ENCODE measurements at places on chromosomes 4 and X.

DNA sequence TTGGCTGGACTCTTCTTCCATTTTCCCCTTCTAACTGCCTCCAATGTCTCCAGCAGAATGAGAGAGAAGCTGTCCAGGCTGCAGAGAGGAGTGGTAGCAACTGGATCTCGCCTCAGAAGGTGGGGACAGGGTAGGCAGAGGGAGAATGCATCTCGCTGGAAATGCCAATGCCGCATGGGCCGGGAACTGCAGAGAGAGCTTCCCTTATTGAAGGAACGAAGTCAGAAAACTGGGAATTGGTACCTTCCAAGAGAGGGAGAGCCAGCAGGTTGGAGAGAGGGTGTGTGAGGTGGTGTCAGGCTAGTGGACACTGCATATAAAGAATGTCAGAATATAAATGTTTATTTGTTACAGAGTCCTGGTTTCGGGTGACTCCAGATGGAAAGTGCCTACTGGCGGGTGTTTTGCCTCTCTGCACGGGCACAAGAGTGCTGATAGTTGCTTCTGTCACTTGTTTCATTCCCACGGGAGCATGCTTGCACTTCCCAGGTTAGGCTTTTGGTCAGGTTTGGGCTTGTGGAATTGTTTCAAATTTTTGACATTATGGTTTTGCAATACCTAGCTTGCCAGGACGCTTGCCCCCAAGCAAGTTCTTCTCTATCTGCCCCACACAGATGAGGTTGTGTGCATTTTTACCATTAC lies 156.8 kb upstream of the STS start:
- H3K4me3 ChIP-seq, result no peak overlapping the region
- DNase-seq, result no peak
- H3K4me1 ChIP-seq, result no peaks in the 10 kb centered on the region
- no peaks in the 10 kb centered on the region for H3K27me3 ChIP-seq
- H3K36me3 ChIP-seq, result no peaks in the 10 kb centered on the region

GRCh38 chrX:74434336-74434735 lies 13.0 kb downstream of the SLC16A2 start:
- no peak for DNase-seq
- no peak overlapping the region for H3K4me3 ChIP-seq
- H3K27ac ChIP-seq, result no peak overlapping the region

DNA sequence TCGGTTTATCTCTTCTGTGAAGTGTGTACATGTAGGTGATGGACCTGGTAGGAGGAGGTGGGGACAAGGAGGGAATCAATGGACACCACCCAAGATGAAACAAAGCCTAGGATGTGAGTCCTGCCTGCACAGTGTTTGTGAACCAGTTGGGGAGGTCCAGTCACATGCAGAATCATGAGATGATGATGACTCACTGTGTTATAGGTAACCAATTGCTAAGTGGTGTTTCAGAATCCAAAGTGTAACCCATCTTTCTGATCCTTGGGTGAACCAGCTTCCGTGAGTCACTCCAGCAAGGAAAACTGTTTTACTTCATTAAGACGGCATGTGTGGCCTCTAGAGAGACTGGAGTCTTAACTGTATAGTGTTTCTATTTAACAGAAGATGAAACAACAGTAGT lies 57.9 kb upstream of the HPF1 start:
- H3K27ac ChIP-seq, result no peak overlapping the region
- DNase-seq, result no peak
- no peaks in the 10 kb centered on the region for H3K4me1 ChIP-seq
- H3K4me3 ChIP-seq, result no peak overlapping the region
- H3K27me3 ChIP-seq, result peaks cover 14% of the 10 kb centered on the region

DNA sequence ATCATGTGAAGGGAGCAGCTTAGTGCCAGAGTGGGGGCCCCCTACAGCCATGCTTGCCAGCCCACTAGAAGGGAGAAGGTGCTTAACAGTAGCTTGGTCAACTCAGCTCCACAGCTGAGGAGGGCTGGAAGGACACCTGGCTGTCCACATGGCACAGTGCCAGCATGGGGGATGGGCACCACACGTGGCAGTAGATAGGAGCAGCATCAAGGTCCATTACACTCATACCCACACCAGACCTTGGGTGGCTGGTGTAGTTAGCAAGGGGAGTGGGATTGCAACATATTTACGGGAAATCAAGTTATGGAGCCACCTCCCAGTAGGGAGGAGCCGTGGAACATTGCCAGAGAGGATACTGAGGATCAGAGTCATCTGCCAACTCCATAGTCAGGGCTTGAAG lies 37.9 kb upstream of the SLC4A4 start:
- H3K4me1 ChIP-seq, result no peaks in the 10 kb centered on the region
- no peak for DNase-seq
- H3K27ac ChIP-seq, result no peak overlapping the region
- H3K27me3 ChIP-seq, result peaks cover 5% of the 10 kb centered on the region
- H3K36me3 ChIP-seq, result no peaks in the 10 kb centered on the region

DNA sequence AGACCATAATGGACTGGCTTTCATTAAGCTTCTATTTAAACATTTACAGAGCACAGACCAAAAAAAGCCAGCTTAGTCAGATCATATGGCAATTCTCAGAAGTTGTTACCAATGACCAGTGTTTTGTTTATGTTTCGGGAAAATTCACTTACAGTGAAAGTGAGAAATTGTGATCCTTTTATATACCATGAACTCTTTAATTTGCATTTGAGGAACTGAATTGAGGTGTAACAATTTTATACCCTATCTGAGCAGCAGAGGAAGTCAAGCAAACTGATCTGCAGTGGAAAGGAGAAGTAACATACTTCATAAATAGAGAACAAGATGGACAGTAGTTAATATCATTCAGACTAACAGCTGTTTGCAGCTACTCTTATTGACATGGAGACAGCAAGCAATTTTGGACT lies 97.1 kb downstream of the TMA16 start:
- H3K36me3 ChIP-seq, result no peaks in the 10 kb centered on the region
- H3K27me3 ChIP-seq, result no peaks in the 10 kb centered on the region
- no peak for DNase-seq
- H3K4me1 ChIP-seq, result no peaks in the 10 kb centered on the region
- H3K27ac ChIP-seq, result no peak overlapping the region

DNA sequence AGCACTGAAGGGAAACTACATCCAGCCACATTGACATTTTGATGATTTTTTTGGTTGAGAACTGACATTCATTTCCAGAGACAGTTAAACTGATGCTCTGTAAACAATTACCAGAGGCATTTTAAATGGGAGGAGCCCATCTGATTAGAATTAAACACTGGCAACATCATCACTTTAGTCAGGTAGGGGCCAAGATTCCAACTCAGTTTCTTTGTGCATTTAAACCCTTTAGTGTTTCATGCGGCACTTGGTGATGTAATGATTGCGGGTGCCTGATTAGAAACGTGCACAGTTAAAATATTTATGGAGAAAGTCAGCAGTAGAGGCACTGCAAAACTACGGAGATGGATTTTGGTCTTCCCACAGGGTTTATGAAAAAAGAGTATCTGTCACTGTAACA lies 16.1 kb downstream of the TNIP3 start:
- peaks cover 27% of the 10 kb centered on the region for H3K36me3 ChIP-seq
- H3K27me3 ChIP-seq, result peaks cover 3% of the 10 kb centered on the region
- no peak overlapping the region for H3K4me3 ChIP-seq
- DNase-seq, result no peak
- no peak overlapping the region for H3K27ac ChIP-seq
- H3K4me1 ChIP-seq, result peaks cover 58% of the 10 kb centered on the region

- H3K4me3 ChIP-seq, result no peak overlapping the region
- no peaks in the 10 kb centered on the region for H3K27me3 ChIP-seq
- no peak for DNase-seq
- H3K36me3 ChIP-seq, result peaks cover 8% of the 10 kb centered on the region
- no peak overlapping the region for H3K27ac ChIP-seq
These were observed 114.3 kb downstream of the CENPC start for GRCh38 chr4:67430989-67431388.

DNA sequence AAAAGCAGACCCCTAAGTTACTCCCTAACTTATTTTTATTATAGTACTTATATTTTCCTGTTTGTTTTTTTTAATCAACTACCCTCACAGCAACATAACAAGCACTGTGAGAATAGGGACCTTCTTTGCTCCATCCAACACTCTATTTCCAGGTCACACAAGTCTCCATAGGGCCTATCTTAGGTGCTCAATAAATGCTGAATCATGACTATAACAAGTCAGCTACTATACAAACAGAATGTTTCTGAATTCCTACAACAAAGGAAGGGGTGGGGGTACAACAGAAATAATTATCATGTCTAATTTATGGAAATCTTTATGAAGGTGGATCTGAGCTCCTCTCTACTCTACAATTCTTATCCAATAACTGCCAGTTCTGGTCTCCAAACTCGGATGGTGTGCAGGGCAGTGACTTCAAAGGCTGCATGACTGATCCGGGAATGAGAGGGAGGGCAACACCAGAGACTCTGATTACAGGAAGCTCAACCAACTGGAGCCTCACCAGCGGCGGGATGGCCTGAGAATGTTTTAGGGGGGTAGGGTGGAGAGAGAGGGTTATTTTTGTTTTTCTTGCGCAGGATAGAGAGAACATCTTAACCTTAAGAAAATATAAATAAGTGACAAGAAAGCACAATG lies 71.1 kb downstream of the HADH start:
- peaks cover 51% of the 10 kb centered on the region for H3K4me1 ChIP-seq
- H3K4me3 ChIP-seq, result no peak overlapping the region
- H3K27ac ChIP-seq, result no peak overlapping the region
- H3K27me3 ChIP-seq, result no peaks in the 10 kb centered on the region

DNA sequence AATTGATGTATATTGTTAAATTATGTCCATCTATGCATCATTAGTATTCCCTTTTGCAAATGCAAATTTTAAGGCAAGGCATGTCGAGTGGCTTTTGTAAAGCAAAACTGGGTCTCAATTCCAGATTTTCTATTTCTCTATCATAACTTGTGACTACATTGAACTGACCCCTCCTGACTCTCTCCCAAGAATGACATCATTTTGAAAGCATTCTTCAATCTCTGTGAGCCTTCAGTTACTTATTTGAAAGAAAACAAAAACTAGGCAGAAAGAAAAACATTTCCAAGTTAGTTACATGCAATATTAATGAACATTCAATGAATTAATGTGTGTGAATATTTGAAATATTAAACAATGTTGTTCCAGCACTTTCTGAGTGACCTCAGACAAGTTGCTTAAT lies 314.3 kb upstream of the CLNK start:
- H3K4me1 ChIP-seq, result no peaks in the 10 kb centered on the region
- H3K27me3 ChIP-seq, result peaks cover 2% of the 10 kb centered on the region
- H3K4me3 ChIP-seq, result no peak overlapping the region
- H3K36me3 ChIP-seq, result no peaks in the 10 kb centered on the region

- H3K36me3 ChIP-seq, result no peaks in the 10 kb centered on the region
- DNase-seq, result no peak
- H3K4me1 ChIP-seq, result no peaks in the 10 kb centered on the region
- no peak overlapping the region for H3K4me3 ChIP-seq
- no peak overlapping the region for H3K27ac ChIP-seq
These were observed 343.5 kb upstream of the F9 start for GRCh38 chrX:139186991-139187390.

DNA sequence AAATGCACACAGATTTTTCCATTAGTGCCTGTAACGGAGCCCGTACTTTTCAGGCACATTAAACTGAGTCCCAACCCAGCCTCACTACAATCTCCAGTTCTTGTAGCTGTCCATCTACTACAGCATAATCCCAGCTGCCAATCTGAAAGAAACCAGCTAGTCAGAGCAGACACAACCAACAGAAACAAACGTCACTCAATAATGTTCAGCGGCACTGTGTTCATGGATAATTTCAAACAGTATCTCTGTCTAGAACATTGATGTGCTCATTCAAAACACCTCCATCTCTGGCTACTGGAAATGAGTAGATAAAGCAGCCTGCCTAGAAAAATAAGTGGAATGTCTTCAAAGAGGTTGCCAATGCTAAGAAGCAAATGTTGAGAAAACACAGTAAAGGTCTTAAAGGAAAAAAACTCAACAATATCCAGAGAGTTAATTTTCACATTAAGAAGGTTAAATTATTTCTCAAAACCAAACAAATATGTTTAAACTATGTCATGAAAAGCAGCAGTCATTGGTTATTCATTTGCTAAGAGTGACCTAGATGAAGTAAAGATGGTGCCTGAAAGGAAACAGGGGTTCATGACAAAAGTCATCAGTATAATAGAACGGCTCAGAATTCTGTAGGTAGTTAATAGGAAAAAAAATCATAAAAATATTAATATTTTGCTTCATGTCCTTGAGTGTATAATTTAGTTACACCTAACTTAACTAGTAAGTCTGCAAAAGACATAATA lies 245.1 kb upstream of the MAB21L2 start:
- no peaks in the 10 kb centered on the region for H3K4me1 ChIP-seq
- H3K36me3 ChIP-seq, result peaks cover 2% of the 10 kb centered on the region
- H3K27me3 ChIP-seq, result no peaks in the 10 kb centered on the region
- no peak for DNase-seq
- H3K4me3 ChIP-seq, result no peak overlapping the region

- H3K27ac ChIP-seq, result no peak overlapping the region
- H3K4me3 ChIP-seq, result no peak overlapping the region
- no peak for DNase-seq
- no peaks in the 10 kb centered on the region for H3K4me1 ChIP-seq
- no peaks in the 10 kb centered on the region for H3K27me3 ChIP-seq
These were observed 771.3 kb downstream of the RAB28 start for GRCh38 chr4:12712648-12713339.

DNA sequence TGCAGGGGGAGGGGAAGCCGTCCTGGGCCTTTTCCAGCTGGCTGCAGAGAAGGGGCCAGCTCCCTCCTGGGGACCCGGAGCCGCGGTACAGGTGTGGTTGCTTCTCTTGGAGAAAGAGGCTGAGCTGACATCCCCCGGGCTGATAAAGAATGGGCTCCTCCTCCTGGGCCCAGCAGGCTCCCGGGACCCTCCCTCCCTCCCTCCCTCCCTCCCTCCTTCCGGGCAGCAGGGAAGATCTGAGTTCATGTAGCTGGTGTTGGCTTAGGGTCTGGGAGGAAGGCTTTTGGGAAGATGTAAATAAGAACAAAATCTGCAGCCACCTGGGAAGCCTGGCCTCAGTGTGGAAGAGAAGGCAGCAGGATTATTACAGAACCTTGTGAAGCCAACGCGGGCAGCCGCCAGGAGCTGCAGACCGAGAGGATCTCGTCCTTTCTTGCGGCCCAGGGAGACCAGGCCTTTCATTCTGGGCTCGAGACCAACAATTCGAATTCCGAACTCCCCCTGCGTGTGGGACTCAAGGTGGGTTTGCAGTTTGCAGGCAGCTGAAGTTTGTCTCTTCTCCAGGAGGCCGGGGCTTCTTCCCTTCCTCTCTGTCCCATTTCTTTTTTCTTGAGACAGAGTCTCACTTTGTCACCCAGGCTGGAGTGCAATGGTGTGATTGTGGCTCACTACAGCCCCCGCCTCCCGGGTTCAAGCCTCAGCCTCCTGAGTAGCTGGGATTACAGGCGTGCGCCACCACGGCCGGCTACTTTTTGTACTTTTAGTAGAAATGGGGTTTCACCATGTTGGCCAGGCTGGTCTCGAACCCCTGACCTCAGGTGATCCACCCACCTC lies at the start of gene PLCXD1:
Gene PLCXD1 (plus strand): TSS at position 216 of the 834 bp plus-strand sequence. CDS start 2,807 bp downstream, outside the sequence.
- H3K27ac ChIP-seq, result peak within 1 kb of the TSS; percentile 55
- peaks cover 5% of the 10 kb centered on the region for H3K4me1 ChIP-seq
- DNase-seq, result no peak
- peaks cover 9% of the 10 kb centered on the region for H3K27me3 ChIP-seq

- no peaks in the 10 kb centered on the region for H3K27me3 ChIP-seq
- H3K36me3 ChIP-seq, result no peaks in the 10 kb centered on the region
- H3K4me3 ChIP-seq, result no peak overlapping the region
- no peak overlapping the region for H3K27ac ChIP-seq
- DNase-seq, result no peak
These were observed 143.7 kb downstream of the RASL11B start for GRCh38 chr4:53005808-53006207.

- no peak for DNase-seq
- H3K36me3 ChIP-seq, result no peaks in the 10 kb centered on the region
- no peaks in the 10 kb centered on the region for H3K4me1 ChIP-seq
- H3K4me3 ChIP-seq, result no peak overlapping the region
These were observed 220.4 kb downstream of the MAML3 start for GRCh38 chr4:139933541-139933940.

- peak overlapping the region; percentile 99 for H3K4me3 ChIP-seq
- no peaks in the 10 kb centered on the region for H3K27me3 ChIP-seq
These were observed 3.2 kb downstream of the SEL1L3 start for GRCh38 chr4:25859429-25860148.
